ENCODE measurements at places on chromosomes 3 and 15.

DNA sequence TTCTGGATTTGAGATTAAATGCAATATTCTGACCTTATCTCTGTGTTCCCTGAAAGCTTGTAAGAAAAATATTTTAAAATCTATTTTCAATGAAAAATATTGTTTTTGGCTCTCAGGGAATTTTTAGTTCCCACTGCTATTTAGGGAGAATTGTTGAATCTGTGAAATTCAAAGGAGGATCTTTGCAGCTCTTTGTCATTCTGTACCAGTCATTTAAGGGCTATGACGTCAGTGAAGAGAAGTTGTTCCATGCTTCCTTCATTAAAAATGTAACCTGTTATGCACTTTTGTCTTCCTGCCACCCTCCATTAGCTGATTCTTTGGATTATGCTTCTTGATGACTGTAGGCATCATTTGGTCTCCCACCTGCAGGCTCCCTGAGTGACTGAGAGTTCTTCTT is 427.8 kb upstream of the C2CD4B start:
- DNase-seq, result no peak

GRCh38 chr3:134516905-134517304 is 31.0 kb downstream of the CEP63 start:
- DNase-seq, result no peak

DNA sequence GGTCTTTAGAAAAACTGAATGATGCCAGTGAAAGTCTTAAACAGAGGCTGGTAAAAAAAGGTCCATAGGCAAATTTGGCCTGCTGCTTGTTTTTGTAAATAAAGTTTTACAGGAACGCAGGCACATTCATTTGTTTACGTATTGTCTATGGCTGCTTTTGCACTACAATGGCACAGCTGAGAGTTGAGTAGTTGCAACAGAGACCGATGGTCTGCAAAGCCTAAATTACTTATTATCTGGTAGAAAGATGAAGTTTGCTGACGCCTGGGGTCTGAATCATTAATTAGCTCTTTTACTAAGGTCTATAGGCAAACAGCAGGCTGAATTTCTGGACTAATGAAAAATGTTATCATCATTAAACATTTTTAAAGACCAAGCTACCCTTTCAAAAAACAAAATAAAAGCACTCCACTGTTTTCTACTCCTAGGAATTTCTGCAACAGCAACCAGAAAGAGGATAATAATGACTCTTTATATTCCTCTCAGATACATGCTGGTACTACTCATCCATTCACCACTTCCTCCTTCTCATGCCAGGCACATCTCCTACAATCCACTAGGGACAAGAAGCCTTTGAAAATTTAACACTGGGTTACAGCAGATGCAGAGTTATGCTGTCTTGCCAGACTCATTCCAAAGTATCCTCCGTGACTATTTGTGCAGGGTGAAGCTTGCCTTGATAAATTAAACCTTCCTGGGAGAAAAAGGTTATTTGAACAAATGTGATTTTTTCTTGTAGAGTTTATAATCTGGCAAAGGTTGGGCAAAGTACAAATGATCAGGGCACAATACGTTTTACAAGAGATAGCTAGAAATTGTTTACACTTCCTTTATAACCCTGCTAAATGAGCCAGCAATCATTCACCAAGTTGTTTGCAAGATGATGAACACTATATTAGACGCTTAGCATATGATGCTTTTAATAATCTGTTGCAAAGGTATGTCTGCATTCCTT is 6.0 kb downstream of the GATM start:
- DNase-seq, result no peak

GRCh38 chr15:78065284-78065872 is 12.1 kb downstream of the TBC1D2B start:
- DNase-seq, result no peak

GRCh38 chr3:48929358-48930035 is 10.9 kb downstream of the ARIH2 start:
- DNase-seq, result no peak
